BE2C (cell line): ENCODE measurements at places on chromosomes 1 and 21.
A peak's percentile ranks its signal among the peaks of the same experiment; 100 is the strongest.

DNA sequence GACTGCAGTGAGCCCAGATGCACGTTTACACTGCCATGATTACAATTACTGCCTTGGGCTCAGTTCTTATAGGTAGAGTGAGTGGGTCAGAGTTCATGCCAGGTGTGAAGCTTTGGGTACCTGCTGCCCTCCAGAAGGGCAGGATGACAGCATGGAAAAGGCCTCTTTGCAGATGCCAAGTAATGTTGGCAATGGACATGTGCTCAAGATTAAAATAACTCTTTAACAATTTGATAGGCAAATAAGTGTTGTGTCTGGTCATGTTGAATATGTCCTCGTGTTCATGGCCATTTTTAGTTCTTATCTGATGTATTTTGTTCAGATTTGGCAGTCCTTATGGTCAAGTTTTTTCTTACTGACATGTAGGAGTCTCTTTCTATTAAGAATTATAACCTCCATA is 34.8 kb downstream of the S100B start:
- no peak for DNase-seq

DNA sequence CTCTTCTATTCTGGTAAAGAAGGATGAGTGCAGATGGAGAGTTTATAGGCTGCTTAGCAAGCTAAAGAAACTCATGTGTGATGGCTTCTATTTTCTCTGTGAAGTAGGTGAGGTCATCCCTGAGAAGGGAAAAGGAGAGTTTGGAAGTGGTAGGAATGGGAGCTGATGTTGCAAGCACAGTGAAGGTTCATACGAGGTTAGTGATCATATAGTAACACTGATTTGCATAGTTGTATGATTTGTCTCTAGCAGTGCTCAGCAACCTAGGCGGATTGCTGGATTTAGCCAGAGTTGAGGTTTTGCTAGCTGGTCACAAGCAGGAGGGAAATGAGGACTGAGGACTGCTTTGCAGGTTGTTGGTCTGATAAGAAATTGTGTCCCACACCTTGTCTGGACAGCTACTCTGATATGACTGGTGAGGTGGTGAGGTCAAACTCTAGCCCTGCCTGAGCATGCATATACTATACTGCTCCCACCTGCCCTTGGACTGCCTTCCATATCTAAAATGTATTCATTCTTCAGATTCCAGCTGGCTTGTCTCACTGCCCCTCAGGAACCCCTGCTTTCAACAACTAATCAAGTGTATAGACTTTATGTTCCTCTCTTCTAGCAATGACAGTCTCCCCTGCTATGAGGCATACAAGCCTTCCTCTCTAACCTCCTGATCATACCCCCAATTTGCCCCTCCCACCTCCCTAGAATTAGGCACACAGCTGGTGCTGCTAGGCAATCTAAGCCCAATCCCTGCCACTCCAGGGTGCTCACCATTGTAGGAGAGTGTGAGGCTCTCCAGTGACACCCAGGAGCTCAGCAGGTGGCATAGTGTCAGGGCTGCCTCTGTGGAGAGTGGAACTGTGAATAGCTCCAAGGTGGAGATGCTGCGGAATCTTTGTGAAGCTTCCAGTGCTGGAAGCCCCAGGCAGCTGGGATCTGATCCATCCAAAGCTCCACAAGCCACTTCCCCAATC is 18.5 kb downstream of the LRRC41 start:
- no peak for DNase-seq

DNA sequence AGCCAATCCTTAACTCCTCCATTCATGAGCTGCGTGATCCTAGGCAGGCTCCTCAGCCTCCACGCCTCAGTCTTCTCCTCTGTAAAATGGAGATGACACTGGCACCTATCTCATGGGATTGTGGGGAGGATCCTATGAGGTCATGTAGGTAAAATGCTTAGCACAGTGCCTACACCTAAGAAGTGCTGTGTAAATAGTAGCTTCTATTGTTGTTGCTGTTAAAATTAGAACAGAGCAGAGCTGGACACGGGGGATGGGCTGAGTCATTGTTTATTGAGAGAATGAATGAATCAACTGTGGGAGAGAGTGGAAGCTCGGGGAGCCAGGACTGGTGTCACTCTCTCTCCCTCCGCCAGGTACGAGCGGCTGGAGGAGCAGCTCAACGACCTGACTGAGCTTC is 43.0 kb downstream of the TMCC2 start:
- DNase-seq: no peak

- DNase-seq: no peak
Measured at GRCh38 chr21:37385179-37385765, 18.7 kb downstream of the DYRK1A start.

DNA sequence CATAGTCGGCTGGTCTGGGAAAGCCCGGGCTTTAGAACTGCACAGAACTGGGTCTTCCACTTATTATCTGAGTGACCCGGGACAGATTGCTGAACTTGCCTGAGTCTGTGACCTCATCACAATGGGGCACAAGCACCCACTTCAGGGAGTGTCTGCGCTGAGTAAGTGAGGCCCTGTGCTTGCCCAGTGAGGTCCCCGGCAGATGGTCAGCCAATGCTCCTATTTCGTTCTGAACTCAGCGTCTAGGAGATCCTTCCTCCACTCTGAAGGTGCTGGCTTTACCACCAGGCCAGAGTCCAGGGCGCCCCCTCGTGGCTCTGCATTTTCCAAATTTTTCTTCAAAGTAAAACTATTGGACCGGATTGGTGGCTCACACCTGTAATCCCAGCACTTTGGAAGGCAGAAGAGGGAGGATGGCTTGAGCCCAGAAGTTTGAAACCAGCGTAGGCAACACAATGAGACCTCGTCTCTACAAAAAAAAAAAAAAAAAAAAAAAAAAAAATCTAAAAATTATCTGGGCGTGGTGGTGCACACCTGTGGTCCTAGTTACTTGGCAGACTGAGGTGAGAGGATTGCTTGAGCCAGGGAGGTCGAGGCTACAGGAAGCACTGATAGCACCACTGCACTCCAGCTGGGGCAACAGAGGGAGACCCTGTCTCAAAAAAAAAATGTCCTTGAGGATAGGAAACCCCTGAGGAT is 61.7 kb downstream of the FCRL5 start:
- DNase-seq: peak; percentile 76
